Naive thymus-derived CD8-positive, alpha-beta T cell (primary cell): ENCODE measurements at places on chromosomes 7 and 10. TPM values are rescaled to one million over a fixed set of nuclear protein-coding genes. Genes with fewer than 3 reads are reported as not detected.
A peak's percentile ranks its signal among the peaks of the same experiment; 100 is the strongest.

GNGT1 gene
- polyA plus RNA-seq: not detected

CALHM3 gene
- polyA plus RNA-seq: not detected

SFXN3 gene
- polyA plus RNA-seq: 9.9 TPM

NODAL gene
- not detected for polyA plus RNA-seq

STRIP2 gene
- not detected for polyA plus RNA-seq

GRCh38 chr7:129769866-129770808 lies 158.6 kb downstream of the NRF1 start:
- no peaks in the 10 kb centered on the region for H3K27me3 ChIP-seq
- H3K27ac ChIP-seq: no peak overlapping the region

- H3K4me3 ChIP-seq: peak overlapping the region; percentile 86
- H3K36me3 ChIP-seq: no peaks in the 10 kb centered on the region
- DNase-seq: no peak
- peak overlapping the region; percentile 85 for H3K27ac ChIP-seq
- H3K4me1 ChIP-seq: peaks cover 43% of the 10 kb centered on the region
These were observed 1.2 kb downstream of the MCU start for GRCh38 chr10:72692994-72693781.

DNA sequence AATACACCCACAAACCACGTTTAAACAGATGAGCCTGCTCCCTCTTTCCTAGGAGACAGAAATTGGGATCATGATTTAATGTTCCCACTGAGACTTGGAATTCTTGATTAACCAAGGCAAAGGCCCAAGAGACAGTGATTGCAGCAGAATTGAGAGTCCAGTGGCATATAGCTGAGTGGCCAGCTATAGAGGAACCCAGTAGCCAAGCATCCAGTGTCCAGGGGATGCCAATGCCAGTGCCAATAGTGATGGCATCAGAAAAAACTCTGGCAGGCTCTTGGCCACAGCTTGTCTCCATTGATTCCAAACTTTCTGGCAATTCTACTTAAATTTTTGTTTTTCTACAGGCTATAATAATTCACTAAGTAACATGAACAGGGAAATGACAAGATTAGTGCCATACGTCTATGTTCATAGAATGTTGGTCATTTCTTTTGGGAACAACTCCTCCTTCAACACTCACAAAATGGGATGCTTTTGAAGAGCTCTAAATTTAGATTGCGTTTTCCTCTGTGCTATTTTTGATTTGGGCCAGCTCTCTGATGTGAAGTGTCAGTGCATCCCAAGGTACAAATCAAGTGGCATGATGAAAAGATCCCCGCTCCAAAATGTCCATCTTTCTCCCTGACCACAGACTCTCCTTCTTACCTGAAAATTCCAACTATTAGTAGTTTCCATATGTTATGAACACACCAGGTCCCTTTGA lies 83.1 kb upstream of the A1CF start:
- H3K4me3 ChIP-seq: no peak overlapping the region
- H3K4me1 ChIP-seq: no peaks in the 10 kb centered on the region
- no peak overlapping the region for H3K27ac ChIP-seq
- H3K27me3 ChIP-seq: peaks cover 3% of the 10 kb centered on the region

DNA sequence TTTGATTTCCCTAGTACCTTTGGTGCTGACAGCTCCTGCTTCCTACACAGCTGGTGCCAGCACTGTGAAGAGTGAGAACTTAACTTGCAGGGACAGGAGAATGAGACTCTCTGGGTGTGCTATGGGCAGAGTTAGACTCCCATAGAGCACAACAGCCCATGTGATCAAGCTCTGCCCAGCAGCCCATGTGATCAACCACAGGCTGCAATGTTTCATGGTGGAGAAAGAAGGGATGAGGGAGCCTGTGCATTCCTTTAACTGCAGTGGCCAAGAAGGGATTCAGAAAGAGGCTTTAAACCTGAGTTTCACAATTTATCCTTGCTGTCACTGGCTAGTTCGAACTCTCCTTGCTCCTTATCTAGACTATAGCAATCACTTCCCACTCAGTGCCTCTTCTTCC lies 10.0 kb upstream of the MEST start:
- H3K4me3 ChIP-seq: no peak overlapping the region
- H3K4me1 ChIP-seq: peaks cover 24% of the 10 kb centered on the region
- no peaks in the 10 kb centered on the region for H3K36me3 ChIP-seq
- no peaks in the 10 kb centered on the region for H3K27me3 ChIP-seq
- H3K27ac ChIP-seq: no peak overlapping the region

DNA sequence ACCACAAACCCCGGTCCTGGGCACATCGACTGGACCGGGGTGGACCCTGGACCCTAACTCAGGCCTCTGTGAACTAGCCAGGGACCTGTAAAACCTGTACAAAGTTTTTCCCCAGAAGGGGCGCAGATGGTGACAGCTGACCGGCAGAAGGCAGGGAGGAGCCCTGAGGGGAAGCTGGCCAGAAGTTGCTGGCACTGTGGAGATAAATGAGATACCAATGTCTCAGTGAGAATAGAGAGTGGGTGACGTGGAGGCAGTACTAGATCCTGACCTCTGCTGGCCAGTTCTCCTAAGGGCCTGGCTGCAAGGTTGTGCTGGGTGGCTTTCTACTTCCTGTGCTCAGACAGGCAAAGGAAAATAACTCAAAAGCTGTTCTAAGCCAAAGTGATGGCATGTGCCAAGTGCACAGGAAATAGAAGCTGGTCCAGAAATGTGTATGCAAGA lies 10.6 kb upstream of the TSPAN14 start:
- DNase-seq: no peak
- H3K27me3 ChIP-seq: no peaks in the 10 kb centered on the region
- H3K4me1 ChIP-seq: peaks cover 50% of the 10 kb centered on the region
- peak overlapping the region; percentile 79 for H3K27ac ChIP-seq

DNA sequence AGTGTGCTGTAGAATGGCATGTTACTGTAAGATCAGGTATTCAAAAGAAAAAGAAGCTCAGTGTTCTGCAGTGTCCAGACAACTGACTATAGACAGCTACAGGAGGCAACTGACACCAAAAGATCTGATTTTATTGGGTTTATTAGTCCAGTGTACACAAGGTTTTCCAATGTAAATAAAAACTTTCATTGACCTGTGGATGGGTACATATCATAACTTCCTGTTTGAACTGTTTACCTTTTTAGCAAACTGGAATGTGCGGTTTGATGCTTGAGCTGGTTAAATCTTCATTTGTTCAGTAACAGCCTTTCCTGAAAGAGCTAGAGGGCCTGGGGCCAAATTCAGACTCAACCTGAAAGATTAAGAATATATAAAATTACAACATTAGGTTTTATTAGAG lies 172.6 kb upstream of the SP8 start:
- no peak overlapping the region for H3K4me3 ChIP-seq
- no peaks in the 10 kb centered on the region for H3K27me3 ChIP-seq
- no peak overlapping the region for H3K27ac ChIP-seq
- H3K4me1 ChIP-seq: no peaks in the 10 kb centered on the region

- H3K27ac ChIP-seq: no peak overlapping the region
- DNase-seq: no peak
- no peak overlapping the region for H3K4me3 ChIP-seq
- H3K36me3 ChIP-seq: no peaks in the 10 kb centered on the region
- H3K27me3 ChIP-seq: no peaks in the 10 kb centered on the region
These were observed 156.6 kb upstream of the SEMA3D start for GRCh38 chr7:85343484-85343883.

- no peak for DNase-seq
- H3K36me3 ChIP-seq: no peaks in the 10 kb centered on the region
- H3K27me3 ChIP-seq: peaks cover 5% of the 10 kb centered on the region
- H3K27ac ChIP-seq: no peak overlapping the region
- no peak overlapping the region for H3K4me3 ChIP-seq
These were observed 140.9 kb upstream of the NRBF2 start for GRCh38 chr10:62992145-62992721.

DNA sequence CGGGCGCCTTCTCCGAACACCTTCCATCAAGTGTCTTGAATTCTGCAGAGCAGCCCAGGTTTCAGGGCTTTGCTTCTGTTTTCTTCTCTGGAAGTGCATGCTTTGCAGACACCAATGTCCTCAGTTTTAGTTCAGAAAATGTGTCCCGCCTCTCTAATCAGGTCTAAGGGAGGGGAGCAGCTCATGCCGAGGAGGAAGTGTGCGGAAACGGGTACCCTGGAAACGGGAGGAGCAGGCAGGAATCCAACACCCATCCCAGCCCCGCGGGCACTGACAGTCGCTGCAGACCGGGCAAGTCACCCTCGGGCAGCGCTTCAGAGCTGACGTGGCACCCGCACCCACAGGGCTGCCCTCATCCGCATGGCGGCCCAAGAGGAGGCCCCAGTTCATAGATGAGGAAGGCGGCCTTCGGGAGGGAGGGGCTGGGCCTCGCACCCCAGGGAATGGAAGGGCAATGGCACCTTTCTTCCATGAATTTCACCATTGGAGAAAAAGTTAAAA lies 338.7 kb downstream of the DNAJB6 start:
- H3K4me1 ChIP-seq: peaks cover 7% of the 10 kb centered on the region
- H3K36me3 ChIP-seq: no peaks in the 10 kb centered on the region
- DNase-seq: no peak
- no peak overlapping the region for H3K4me3 ChIP-seq

GRCh38 chr10:47139121-47139520 lies 160.9 kb upstream of the GDF10 start:
- H3K4me3 ChIP-seq: no peak overlapping the region
- no peaks in the 10 kb centered on the region for H3K36me3 ChIP-seq
- H3K27ac ChIP-seq: no peak overlapping the region
- DNase-seq: no peak

DNA sequence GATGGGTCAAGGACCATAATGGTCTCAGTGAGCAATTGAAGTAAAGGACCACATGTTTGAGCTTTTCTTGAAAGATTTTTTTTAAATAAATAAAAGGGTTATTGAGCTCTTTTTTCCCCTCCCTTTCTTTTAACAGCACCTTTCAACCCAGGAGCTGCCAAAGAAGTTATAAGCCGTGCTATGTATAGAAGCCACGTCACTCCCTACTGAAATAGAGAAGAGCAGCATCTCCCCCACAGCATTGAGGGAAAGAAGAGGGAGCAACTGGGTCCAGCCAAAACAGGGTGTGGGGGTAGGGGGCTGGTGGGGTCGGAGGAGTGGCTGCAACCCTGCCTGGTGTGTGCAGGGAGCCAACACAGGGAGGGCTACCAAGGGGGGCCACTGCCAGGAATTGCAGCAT lies 227.2 kb downstream of the PLXNA4 start:
- peaks cover 26% of the 10 kb centered on the region for H3K27me3 ChIP-seq
- no peaks in the 10 kb centered on the region for H3K36me3 ChIP-seq
- no peak overlapping the region for H3K27ac ChIP-seq
- H3K4me3 ChIP-seq: no peak overlapping the region
- peaks cover 6% of the 10 kb centered on the region for H3K4me1 ChIP-seq

DNA sequence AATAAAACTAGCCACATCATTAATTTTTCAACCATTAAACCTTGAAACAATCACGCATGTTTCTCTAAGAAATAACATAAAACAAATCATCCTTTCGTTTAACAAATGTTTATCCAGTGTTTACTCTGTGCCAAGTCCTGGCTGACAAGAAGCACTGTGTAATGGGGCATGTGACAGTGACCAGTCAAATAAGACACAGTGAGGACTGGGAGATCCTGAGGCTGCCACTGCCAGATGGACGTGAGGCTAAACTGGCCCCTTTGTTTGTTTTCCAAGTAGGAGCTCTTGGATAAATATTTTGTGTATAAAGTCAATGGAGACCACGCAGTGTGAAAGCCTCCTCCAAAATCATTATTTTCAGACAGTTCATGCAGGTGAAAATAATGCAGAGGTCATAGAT lies 626.2 kb downstream of the SUGCT start:
- no peaks in the 10 kb centered on the region for H3K36me3 ChIP-seq
- H3K4me3 ChIP-seq: no peak overlapping the region
- no peaks in the 10 kb centered on the region for H3K4me1 ChIP-seq
- no peaks in the 10 kb centered on the region for H3K27me3 ChIP-seq
- DNase-seq: no peak

GRCh38 chr10:49605939-49606509 lies 4.1 kb upstream of the SLC18A3 start:
- peaks cover 55% of the 10 kb centered on the region for H3K27me3 ChIP-seq
- no peak for DNase-seq
- H3K27ac ChIP-seq: no peak overlapping the region
- H3K4me3 ChIP-seq: no peak overlapping the region
- peaks cover 13% of the 10 kb centered on the region for H3K4me1 ChIP-seq

GRCh38 chr7:30445770-30446169 lies 32.8 kb downstream of the NOD1 start:
- peaks cover 8% of the 10 kb centered on the region for H3K4me1 ChIP-seq
- H3K27me3 ChIP-seq: no peaks in the 10 kb centered on the region
- no peak overlapping the region for H3K27ac ChIP-seq
- no peak overlapping the region for H3K4me3 ChIP-seq

DNA sequence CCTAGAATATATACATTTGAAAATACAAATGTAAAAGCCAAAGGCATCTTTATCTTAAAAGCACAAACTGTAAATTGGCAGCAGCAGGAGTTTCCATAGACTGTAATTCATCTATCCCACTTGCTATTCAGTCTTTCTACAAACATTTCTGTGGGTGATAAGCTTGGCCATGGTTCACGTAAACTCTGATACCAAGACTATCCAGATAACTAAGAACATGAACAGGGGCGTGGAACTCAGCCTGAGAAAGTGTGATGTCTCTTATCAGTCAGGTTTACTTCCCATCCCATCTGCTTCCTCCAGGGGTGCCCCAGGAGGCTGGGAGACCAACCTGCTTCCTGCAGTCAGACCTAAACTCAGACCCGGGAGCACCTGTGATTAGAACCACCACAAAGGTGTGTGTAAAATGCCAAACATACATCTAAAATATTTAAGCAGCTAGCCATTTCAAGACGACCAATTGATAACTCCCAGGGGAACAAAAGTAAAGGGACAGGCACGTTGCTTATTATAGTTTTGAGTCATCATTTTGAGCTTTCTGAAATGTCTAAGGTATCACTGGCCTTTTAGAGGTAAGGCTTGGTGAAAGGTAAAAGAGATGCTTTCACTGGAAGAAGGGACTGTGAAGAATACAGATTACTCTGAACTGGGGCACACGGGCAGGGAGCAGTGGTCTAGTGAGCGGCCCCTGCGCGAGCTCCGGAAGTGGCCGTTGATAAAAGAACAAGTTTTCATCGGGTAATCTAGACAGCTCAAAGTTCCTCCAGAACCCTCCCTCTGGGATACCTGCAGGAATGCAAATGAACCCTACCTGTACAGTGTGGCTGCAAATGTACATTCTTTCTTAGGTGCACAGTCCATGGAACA lies 51.5 kb downstream of the RSU1 start:
- H3K36me3 ChIP-seq: peaks cover 46% of the 10 kb centered on the region
- no peak overlapping the region for H3K27ac ChIP-seq
- H3K4me3 ChIP-seq: no peak overlapping the region
